ENCODE measurements at places on chromosomes 4 and X. TPM values are rescaled to one million over a fixed set of nuclear protein-coding genes. Genes with fewer than 3 reads are reported as not detected.

DNA sequence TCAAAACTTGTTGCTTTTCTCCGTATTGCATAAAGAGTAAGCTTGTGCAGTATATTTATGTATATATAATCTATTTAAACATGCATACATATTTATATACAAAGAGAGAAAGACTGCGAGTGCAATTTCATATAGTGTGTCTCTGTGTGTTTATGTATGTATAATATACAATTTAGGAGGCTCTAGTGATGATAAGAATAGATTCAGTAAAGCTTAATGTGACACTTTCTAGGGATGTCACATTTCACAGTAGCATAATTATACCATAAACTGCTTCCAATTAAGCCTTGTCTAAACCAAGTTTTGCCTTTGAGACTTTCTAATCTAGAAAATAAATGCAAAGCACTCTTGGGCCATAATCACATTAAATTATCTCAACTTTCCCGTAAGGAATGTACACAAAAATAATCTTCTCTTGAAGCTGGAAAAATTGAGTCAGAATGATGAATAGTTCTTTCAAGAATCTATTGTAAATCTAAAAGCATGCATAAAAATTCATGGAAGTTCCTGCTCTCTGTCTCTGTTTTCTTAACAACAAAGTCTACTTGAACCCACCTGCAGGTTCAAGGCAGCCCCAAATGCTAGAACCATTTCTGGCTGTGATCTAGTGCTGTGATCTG is 114.1 kb upstream of the NPY2R start:
- no peak for DNase-seq

DNA sequence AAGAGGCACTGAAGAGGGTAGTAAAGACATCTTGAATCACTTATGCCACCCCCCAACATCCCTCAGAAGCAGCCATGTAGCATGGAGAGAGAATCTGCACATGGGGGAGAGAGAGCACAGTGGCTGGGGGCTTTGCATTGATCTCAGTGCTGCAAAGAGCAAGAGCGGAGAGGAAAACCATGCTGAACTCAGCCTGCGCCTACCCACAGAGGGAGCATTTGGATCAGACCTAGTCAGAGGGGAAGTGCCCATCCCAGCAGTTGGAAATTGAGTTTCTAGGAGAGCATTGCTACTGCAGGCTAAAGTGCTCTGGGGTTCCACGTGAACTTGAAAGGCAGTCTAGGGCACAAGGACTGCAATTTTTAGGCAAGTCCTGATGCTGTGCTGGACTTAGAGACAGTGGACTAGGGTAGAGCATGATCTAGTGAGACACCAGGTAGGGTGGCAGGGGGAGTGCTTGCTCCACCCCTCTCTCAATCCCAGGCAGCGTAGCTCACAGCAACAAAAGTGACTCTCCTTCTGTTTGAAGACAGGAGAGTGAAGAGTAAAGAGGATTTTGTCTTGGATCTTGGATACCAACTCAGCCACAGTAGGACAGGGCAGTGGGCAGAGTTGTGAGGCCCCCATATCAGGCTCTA is 9.0 kb upstream of the PROM1 start:
- no peak for DNase-seq

DNA sequence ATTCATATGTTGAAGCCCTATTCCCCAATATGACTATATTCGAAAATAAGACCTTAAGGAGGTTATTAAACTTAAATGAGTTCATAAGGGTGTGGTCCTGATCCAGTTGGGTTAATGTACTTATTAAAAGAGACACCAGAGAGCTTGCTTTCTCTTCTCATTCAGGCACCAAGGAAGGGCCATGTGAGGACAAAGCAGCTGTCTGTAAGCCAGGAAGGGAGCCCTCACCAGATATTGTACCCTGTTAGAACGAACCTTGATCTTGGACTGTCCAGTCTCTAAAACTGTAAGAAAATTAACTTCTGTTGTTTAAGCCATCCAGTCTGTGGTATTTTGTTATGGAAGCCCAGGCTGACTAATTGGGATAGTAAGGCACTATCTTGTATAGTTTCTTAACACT is 9.1 kb upstream of the YTHDC1 start:
- no peak for DNase-seq

DNA sequence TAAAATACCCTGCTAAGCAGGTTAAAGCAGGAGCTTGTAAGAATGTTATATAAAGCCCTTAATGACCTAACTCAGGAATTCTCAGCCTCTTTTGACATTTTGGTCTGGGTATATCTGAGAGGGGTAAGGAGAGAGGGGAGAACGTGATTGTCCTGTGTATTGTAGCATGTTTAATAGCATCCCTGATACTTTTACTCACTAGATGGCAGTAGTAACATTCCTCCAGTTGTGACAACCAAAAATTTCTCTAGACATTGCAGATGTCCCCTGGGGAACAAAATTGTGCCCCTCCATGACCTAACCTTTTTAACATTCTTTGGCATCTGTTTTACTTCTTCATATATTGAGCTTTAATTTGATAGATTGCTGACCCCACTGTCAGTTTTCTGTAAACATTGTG is 17.9 kb downstream of the SMARCA5 start:
- DNase-seq: no peak

GRCh38 chrX:106612393-106612763 is 600 bp downstream of the RADX start:
- DNase-seq: no peak

- DNase-seq: no peak
These were observed 52.3 kb downstream of the C4orf51 start for GRCh38 chr4:145732001-145732815.

DNA sequence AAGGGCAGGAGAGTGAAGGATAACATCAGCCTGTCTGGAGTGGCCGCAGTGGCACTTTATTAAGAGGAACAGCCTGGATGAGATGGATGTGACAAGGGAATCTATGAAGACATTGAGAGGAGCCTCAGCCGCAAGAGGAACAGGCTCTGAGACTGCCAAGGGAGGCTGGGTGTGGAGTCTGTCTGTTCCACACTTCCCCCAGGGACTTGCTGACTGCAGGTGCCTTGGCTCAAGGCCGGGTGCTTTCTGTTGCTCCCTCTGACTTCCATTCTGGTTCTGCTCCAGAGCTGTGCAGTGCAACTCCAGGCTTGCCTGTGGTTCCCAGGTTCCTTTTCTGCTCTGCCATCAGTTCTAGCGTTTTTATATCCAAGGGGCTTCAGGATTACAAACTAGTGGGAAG is 54.6 kb downstream of the FRMPD3 start:
- DNase-seq: no peak

DNA sequence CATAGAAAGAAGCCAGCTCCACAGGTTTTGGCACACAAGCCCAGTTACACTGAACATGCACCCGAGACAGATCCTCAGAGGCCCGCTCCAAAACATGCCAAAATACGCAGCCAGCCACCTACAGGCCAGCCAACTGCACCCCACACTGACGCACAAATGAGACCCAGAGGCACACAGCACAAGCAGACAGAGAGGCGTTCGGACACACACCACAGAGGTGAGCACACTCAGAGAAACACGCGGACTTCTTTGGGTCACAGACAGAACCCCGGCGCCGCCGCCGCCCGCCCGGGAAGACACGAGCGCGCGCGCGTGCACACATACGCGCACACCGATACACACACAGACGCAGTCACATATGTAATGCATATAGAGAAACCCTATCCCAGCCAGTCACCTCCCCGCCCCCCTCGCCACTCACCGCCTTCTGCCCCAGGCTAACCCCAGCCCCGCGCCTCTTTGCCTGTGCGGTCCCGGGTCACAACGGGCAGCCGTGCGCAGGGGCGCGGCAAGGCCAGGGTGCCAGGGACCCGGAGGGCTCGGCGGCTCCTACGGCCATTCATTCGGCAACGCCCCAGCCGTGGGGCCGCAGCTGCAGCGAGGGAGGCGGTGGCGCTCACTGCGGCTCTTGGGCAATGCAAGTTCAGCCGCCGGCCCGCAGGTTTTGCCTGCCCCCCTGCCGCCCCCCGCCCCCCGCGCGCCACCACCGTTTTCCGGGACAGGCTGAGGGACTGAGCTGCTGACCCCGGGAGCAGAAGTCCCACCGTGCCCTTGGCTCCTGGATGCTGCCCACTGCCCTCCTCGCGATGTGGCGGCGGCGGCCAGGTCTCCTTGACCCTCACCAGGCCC is 553 bp downstream of the SEPTIN6 start:
- no peak for DNase-seq

DNA sequence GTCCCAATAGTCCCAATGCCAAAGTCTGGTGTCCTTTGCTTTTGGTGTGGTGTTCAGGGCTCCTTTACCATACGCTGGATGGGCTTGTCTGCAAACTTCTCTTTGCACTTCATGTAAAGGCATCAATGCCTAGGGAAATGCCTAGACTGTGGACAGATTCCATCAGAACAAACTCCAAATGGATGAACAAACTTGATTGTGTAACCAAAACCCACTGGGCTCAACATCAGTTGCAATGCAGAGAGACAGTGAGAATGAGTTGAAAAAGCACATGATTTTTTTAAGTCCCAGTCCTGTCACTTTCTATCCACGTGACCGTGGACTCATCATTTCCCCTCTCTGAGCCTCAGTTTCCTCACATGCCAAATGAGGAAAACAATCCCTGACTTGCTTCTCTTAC is 4.9 kb downstream of the ATP1B4 start:
- DNase-seq: no peak

DNA sequence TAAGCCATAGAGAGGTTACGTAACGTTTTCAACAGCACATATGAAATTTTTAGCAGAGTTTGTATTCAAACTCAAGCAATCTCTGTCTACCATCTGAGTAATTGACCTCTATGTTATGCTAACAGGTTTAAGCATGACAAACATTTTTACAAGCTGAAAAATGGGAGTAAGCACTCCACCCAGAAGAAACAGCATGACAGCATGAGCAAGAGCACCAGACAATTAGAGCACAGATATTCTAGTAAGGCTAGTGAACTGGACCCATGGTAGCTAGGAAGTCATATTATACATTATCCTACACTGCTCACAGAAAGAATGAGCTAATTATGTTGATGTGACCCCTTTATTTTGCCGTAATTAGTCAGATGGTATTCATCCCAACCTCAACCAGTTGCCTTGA is 200.5 kb downstream of the PABPC4L start:
- DNase-seq: no peak

Gene CRMP1
- total RNA-seq: 624 TPM

Gene FGG
- not detected for total RNA-seq

Gene BANK1
- total RNA-seq: under 0.01 TPM
